Chondrocyte (in vitro differentiated cells): ENCODE measurements at places on chromosomes 12 and 14.

GRCh38 chr14:100304825-100305323 lies 1.4 kb downstream of the SLC25A29 start:
- peak overlapping the region; percentile 88 for H3K27ac ChIP-seq
- no peaks in the 10 kb centered on the region for H3K36me3 ChIP-seq
- peak overlapping the region; percentile 80 for H3K4me3 ChIP-seq
- no peak for DNase-seq
- peaks cover 42% of the 10 kb centered on the region for H3K4me1 ChIP-seq

GRCh38 chr12:3304436-3305165 lies 186.4 kb upstream of the PRMT8 start:
- H3K27ac ChIP-seq = no peak overlapping the region
- H3K4me3 ChIP-seq = no peak overlapping the region
- peaks cover 23% of the 10 kb centered on the region for H3K27me3 ChIP-seq
- H3K4me1 ChIP-seq = peaks cover 21% of the 10 kb centered on the region

GRCh38 chr12:124829008-124829707 lies 34.5 kb downstream of the SCARB1 start:
- no peak for DNase-seq
- peaks cover 33% of the 10 kb centered on the region for H3K4me1 ChIP-seq
- no peaks in the 10 kb centered on the region for H3K27me3 ChIP-seq
- peak overlapping the region; percentile 81 for H3K27ac ChIP-seq

DNA sequence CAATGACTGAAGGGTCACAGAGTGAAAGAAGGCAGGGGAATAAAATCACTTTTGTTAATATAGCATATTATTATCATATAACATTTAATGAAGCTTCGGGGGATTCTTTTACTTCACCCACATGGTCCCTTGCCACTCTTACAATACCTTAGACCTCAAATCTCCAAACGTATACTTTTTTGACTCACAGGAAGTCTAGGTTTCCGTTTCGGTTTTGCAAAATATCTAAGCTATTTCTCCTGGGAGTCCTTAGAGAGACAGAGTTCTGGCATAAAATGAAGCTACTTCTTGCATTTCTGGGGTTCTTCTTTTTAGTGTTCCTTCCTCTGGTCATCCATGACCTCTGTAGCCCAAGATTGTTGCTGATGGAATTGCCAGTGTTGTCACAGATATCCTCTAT lies 590.5 kb upstream of the ATP2B1 start:
- no peak overlapping the region for H3K4me3 ChIP-seq
- peak overlapping the region; percentile 74 for H3K27ac ChIP-seq
- no peaks in the 10 kb centered on the region for H3K36me3 ChIP-seq

DNA sequence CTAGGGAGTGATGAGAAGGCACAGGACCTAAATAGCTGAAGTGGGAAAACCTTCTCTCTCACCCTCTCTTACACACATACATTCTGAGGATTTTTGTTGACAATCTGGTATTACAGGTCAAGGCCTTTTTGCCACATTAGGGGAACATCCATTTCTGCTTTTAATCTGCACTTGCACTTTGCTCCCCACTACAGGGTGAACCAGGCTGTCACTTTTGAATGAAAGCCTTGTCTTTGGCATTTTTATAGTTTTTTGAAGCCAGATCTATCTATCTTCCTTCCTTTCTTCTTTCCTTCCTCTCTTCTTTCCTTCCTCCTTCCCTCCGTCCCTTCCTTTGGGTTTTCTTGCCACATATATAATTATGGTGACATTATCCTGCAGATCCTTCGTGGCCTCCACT lies 165.9 kb upstream of the OTX2 start:
- no peak overlapping the region for H3K27ac ChIP-seq
- H3K4me3 ChIP-seq = no peak overlapping the region
- H3K27me3 ChIP-seq = peaks cover 3% of the 10 kb centered on the region
- DNase-seq = no peak
- H3K4me1 ChIP-seq = no peaks in the 10 kb centered on the region
